ENCODE measurements at places on chromosomes 5 and 9.

DNA sequence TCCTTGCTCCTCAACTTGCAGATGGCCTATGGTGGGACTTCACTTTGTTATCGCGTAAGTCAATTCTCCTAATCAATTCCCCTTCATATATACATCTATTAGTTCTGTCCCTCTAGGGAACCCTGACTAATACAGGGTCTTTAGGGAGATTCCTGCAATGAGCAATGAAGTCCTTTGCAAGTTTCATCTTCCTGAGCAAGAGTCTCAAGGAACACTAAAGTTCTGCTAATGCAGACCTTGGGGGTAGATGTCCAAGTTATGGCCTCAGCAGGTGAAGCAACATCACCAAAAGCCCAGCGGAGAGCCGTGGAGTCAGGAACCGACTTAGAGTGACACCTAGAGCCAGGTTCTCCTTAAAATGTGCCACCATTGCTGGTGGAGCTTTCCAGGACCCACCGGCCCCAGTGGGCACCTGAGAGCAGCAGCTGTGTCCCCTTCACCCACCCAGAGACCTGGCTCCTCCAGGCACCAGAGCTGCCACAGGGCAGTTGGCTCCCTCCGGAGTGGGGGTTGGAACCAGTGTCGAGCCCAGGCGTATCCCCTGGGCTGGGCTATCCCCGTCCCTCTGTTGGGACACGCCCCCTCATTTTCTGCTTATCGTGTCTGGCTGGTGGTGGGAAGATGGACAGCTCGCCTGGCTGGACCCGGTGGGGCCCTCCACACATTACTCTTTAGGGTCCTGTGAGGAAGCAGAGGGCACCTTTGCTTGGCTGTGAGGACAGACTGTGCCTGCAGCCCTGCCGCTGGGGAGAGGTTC lies 10.9 kb upstream of the FCN1 start:
- no peak for DNase-seq

DNA sequence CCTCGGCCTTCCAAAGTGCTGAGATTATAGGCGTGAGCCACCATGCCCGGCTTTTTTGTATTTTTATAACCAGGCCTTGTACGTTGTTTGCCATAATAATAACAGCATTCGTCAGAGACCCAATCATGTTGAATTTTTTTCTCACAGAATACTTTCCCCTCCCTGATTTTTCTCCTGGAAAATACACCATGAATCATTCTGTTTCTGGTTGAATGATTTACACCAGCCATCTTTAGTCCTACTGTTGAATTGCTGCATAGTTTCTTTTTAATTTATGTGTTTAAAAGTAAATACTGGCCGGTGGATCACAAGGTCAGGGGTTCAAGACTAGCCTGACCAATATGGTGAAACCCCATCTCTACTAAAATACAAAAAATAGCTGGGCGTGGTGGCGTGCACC lies 3.5 kb downstream of the CNOT8 start:
- peak; percentile 72 for DNase-seq

- no peak for DNase-seq
These were observed 34.7 kb downstream of the ARHGEF37 start for GRCh38 chr5:149615976-149616375.

GRCh38 chr5:14216902-14217301 lies 73.8 kb downstream of the TRIO start:
- peak; percentile 76 for DNase-seq

DNA sequence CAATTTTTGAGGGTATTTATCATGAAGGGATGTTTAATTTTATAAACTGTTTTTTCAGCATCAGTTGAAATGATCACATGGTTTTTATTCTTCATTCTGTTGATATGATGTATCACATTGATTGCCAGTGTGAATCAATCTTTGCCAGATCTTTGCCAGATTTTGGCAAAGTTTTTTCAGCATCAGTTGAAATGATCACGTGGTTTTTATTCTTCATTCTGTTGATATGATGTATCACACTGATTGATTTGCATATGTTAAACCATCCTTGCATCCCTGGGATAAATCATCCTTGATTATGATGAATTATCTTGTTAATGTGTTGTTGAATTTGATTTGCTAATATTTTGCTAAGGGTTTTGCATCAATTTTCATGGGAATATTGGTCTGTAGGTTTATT lies 140.9 kb upstream of the TAS2R1 start:
- no peak for DNase-seq

Data from renal cortical epithelial cell (primary cell).